ENCODE measurements at places on chromosomes 11 and 22.

- DNase-seq = no peak
Measured at GRCh38 chr22:27952091-27952490, 33.0 kb upstream of the PITPNB start.

GRCh38 chr11:121535129-121535796 lies 82.5 kb upstream of the SORL1-AS1 start:
- no peak for DNase-seq

DNA sequence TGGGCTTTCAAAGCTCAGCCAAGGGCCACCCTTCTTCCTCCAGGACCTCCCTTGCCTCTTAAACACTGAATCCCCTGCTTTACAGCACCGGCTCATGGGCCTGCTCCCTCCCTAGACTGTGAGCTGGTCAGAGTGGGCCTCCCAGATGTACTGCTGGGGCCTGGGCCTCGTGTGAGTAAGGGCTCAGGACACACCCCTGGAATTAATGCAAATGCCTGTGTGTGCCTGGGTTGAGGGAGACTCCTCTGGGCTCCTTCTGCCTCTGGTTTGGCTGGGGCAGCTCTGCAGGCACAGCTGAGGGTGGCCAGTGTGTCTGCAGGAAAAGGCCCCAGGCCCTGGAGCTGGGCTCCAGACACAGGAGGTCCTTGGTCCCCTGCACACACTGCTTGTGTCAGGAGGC lies 24.2 kb downstream of the ALX4 start:
- DNase-seq = no peak

DNA sequence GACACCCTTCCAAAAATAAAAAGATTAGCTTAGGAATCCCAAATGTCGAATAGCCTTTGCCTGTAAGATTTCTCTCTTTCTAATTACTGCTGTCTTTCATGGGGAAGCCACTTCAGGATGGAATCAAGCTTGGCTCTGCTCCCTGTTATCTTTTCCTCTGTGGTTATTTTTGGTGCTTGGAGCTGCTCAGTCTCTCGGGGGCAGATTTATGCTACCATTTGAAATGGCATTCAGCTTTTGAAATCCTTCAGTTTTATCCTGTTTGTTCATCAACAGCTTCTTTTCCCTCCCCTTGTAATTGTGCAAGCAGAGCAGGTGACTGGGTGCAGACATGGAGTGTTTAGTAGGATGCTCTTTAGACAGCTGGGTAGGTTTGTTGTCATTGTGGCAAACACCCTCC lies 111.0 kb downstream of the DBX1 start:
- DNase-seq = no peak

DNA sequence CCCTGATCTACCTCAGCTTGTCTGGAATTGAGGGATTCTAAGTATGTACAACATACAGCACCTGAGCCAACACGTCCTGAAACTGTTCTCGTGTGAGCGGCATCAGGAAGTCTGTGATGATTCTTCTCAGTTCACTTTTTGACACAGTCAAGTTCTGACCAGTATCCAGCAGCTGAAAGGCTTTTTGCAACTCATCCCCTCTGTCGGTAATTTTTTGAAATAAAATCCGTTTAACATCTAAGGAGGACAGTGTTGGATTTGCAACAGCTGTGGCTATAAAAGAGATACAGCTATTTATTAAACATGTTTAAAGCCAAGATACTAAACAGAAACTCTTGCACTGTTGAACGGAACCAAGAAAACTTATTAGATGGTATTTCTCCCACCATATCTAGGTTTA lies 39.3 kb downstream of the EFCAB6 start:
- no peak for DNase-seq

DNA sequence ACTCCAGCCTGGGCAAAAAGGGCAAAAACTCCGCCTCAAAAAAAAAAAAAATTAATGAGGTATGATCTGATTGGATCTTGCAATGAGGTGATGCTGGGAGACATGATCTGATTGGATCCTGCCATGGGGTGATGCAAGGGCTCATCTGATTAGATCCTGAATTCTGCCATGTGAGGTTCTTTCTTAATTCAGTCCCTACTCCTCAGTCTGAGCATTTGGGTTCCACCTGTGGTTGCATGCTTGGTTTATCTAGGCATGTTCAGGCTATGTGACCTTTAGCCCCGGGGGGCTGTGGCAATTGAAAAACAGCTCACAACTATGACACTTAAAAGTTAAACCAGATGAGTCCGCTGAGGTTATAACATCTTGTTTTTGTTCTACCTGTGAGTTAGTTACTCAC lies 4.8 kb upstream of the TRIM6 start:
- DNase-seq = no peak

DNA sequence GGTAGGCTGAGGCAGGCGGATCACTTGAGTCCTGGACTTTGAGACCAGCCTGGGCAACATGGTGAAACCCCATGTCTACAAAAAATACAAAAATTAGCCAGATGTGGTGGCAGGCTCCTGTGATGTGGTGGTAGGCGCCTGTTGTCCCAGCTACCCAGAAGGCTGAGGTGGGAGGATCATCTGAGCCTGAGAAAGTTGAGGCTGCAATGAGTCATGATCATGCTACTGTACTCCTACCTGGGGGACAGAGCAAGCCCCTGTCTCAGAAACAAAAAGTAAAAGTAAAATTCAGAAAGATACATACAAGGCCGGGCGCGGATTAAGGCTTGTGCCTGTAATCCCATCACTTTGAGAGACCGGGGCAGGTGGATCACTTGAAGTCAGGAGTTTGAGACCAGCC lies 6.3 kb downstream of the LDHAL6A start:
- DNase-seq = no peak

Data from NCI-H510A treated with DMSO at 0.1 percent for 48 hours (cell line).